Stimulated activated CD8-positive, alpha-beta memory T cell treated with anti-CD3 and anti-CD28 coated beads, Interleukin-15, amount 100 ng/mL, for 4 hours (primary cell): ENCODE measurements at places on chromosomes 4 and X.

DNA sequence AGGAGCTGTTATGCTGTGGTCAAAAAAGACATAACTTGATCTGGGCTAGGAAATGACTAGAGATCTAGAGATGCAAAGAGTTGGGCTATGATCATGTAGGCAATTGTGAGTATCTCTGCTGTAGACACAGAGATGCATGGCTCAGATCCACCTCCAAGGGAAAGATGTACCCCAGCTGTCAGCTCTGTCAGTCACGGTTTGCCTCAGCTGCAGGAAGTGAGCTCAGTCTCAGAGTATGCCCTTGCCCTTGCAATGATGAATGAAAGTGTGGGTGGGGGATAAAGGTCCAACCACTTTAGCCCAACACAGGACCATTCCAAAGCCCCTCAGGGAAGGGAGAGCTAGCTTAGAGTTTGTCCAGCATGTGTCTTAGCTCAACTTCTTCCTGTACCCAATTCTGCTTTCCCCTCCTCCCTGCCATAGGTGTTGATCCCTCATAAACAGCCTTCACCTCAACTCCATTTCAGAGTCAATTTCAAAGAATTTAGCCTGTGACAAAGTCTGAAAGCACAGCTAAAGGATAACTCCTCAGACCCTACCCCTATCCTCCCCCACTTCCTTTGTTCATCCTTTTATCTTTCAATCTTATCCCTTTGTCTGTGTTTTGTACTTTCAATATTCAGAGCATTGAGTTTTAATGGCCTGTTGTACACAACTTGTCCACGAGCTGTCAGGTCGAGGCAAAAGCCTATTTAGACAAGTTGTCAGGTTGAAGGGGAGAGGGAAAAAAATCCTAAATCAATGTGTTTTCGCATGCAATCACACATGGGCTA, 90.6 kb downstream of the MID1IP1 start:
- DNase-seq, result no peak

GRCh38 chrX:40073439-40074054, 24.2 kb downstream of the BCOR start:
- no peak for DNase-seq

DNA sequence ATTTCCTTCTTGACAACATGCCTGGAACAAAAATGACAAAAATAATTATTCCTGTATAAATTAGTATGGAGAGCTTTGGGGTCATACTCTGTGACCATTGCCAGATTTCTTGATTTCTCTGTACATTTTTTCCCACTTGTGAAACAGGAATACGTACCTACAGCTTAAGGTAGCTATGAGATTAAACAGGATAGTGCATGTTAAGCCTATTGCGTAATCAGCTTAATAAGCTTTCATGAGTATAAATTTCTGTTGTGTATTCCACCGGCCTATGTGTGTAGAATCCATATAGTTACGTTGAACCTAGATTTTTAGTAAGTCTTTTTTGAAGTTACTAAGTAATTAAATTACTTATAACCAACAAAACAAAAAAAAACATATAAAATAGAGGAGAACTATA, 334.9 kb downstream of the DCTD start:
- DNase-seq, result no peak

GRCh38 chr4:63528256-63528991, 880.8 kb downstream of the TECRL start:
- no peak for DNase-seq

DNA sequence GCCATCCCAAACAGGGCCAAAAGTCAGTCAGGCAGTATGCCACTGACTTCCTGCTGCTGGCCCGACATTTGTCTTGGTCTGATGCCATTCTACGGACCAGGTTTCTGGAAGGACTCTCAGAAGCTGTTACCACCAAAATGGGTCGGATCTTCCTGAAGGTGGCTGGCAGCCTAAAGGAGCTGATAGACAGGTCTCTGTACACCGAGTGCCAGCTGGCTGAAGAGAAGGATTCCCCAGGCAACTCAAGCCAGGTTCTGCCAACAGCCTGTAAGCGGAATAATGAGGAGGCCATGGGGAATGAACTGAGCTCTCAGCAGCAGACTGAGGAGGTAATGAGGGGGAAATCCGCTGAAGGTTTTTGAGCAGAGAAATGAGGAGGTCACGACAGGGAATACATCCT, 95.7 kb downstream of the RTL9 start:
- no peak for DNase-seq

DNA sequence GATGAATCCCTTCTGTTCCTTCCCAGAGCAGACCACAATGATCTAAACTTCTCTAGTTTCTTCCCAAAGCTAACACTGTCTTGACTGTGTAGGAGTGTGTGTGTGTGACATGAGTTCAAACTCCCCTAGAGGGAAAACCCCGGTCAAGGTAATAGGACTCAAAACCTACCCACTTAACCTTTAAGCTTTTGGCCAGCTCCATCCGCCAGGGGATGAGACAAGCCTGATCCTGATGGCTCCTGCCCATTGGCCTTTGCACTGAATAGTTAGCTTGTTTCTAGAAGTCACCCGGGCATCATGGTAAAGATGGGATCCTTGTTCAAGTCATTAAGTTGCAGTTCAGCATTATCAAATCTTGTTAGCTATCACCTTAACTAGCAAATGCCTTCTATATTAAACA, 738.4 kb downstream of the RPA4 start:
- no peak for DNase-seq

DNA sequence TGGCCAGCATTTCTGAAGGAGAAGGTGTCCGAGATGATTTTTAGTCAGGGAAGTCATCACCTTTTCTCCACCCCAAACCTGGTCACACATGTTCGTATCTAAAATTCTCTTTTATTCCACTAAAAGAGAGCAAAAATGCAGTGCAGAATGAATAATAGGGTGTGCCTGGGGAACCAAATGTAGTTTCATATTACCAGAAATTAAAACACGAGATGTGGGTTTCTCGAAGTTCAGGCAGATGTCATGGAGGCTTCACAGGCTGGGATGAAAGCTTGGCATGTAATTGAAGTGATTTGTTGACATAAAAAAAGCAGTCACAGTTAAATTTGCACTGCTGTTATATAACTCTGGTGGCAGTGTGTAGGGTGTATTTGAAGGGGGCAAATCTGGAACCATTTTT, 165.5 kb upstream of the PDE5A start:
- no peak for DNase-seq

- no peak for DNase-seq
Observed at GRCh38 chr4:6340446-6341015, 70.9 kb downstream of the WFS1 start.

DNA sequence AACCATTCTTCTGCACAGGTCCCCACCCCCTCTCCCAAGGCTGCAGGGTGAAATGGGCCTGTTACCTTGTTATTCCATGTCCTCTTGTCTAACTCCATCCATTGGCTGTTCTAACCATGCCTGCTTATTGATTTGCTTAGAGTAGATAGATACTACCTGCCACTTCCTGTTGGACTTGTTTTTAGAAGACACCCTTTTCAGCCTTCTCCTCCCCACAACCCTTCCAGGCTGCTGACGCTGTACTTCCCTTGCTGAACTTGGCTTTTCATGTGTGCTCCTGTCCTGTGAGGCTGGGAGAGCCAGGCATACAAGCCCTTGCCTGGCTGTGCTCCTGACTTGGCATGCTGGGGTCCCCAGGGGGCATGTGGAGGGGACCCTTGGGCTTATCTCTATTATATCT, 81.9 kb downstream of the AASDH start:
- DNase-seq, result no peak

DNA sequence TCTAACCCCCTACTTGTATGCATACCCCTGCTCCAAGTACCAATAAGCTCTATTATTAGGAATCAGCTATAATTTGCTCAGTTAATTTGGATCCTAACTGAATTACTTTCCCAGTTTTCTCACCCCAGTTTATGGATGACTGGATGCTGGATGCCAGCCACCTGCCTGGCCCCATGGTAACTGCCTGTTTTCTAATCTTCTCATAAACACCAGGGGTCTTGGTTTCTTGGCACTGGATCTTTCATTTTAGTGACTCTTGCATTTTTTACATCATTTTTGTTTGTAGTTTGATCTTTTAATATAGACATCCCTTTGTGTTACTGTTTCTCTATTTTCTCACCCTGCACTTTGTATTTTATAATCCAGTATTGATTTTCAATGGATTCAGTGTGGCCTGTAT, 246.8 kb downstream of the ADGRL3 start:
- no peak for DNase-seq

DNA sequence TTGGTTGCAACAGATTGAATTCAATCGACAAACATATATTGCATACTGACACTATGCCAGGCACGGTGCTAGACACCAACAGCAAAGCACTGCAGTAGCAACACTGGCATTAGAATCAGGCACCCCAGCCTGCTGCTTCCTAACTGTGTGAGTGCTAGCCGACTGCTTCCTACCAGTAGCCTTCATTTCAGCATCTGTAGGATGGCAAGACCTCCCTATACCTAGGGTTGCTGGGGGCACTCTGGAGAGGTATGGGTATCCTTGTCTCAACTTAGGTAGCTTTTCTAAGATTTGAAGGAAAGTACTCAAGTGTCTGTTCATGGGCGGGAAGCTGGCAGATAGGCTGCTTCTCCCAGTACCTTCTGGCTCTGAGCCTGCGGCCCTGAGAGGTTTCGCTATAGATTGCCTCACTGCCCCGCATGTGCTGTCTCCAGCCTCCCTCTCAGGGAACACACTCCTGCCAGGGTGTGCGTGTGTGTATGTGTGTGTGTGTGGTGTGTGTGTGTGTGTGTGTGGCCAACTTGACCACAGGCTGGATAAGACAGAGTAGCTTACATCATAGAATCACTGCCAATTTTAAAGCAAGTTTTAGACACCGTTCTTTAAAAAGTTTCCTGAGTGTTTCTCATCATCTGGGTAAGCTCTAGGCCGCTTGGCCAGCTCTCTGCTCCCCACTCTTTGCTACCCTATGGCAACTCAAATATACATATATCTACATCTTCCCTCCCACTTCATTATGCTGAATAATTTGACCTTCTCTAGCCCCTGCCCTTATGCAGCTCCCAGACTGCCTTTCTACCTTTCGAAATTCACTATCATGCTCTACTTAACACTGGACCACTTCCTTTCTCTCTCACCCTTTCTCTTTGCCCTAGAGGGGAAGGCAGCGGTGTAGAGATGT, 97.0 kb upstream of the PJA1 start:
- no peak for DNase-seq

DNA sequence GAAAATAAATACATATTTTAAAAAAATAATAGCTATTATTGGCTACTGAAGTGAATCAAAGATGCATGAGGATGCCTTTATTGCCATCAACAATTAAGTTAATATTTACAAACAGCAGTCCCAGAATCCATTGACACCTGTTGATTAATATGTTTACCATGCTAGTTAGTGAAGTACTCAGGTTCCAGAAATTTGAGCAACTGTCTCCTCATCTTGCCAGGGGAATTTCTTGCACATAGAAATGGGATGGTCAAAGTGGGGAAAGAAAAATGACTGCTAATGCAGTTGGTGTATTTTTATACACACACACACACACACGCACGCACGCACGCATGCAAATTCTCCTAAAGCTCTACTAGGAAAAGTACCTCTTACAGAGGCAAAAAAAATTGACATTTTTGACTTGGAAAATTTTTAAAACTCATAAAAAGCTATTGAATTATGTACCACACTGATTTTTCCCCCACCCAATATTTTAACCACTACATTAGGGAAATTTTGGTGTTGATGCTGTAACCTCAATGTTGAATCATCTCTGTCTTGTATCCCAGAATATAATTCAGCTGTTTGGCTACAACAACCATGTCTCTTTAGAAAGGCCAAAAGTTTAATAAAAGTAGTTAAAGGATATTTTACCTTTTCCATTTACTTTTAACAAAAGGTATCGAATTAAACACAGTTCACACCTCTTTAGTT, 105.3 kb upstream of the TMEM150C start:
- no peak for DNase-seq

- no peak for DNase-seq
Observed at GRCh38 chr4:16199093-16199492, 27.2 kb downstream of the TAPT1 start.

DNA sequence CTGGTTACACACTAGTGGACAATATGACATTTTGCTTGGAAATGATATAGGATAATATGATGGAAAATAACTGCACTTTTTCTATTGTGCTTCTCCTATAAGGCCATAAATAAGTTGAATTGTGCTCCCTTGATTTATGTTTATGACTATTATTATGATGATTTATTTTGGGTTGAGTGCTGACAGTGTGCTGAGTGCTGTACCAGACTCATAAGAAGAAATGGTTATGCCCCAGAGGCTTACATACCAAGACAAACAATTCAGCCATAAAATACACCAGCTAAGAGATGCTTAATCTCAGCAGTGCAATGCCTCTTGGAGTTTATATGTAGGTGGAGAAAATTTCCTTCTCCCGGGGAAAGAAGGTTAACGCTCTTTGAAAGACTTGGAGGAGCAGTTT, 199.8 kb upstream of the NOCT start:
- no peak for DNase-seq

DNA sequence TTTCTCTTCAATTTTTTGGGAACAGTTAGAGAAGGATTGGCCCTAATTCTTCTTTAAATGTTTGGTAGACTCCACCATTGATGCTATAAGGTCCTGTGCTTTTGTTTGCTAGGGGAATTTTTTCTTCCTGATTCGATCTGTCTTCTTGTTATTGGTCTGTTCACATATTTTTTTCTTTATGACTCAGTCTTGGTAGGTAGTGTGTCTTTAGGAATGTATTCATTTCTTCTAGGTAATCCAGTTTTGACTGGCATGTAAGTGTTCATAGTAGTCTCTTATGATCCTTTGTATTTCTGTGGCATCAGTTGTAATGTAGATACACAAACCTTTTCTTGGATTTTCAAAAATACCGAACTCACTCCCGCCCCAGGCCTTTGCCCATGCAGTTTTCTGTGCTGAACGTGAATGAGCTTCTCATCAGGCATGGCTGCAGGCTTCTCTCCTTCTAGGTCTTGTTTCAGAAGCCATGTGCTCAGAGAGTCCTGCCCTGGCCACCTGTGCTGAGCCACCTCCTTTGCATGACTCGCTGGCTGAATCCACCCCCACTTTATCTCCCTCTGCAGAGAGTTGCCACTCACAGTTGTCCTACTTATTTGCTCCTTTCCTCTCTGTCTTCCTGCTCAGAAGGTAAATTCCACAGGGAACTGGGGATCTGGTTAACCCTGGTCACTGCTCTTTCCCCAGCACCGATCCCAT, 67.0 kb downstream of the STK32B start:
- DNase-seq, result no peak

DNA sequence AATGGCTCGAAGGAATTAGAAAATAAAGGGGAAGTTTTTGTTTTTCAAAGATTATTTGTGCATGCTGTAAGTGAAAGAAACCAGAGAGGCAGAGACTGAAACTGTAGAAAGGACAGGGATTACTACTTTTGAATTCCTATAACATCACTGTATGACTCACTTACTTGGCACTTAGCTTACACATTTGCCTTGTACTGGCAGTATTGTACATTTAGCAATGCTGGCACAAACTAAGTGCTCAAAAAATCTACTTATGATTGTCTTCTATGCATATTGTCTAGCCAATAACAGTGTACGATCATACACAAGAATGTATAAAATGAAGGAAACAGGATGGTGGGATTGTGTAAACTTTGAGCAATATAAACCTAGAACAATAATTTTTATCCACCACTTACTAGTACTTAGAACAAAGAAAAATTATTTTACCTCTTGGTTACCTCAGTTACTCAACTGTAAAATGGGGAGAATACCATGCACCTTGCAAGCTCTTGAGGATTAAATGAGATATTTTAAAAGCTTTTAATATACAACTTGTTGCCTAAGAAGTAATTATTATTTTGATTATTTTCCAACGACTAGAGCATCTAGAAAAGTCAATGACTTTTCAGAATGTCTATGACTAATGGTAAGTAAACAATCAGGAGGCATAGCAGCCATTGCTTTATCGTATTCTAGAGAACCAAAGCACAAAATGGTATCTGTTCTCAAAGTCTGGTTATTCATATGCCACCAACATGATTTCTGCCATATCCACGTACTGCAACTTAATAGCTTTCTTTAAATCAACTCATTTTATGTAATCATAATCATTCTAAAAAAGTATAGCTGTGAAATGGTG, 4.7 kb downstream of the FAM120C start:
- DNase-seq, result no peak
